ENCODE measurements at places on chromosomes 3 and 15. TPM values are rescaled to one million over a fixed set of nuclear protein-coding genes. Genes with fewer than 3 reads are reported as not detected.

Gene ATP2B2
- not detected for total RNA-seq

Gene ABI3BP
- not detected for total RNA-seq

Gene STXBP5L
- not detected for total RNA-seq

Gene GRAMD1C
- total RNA-seq: 2.3 TPM

DNA sequence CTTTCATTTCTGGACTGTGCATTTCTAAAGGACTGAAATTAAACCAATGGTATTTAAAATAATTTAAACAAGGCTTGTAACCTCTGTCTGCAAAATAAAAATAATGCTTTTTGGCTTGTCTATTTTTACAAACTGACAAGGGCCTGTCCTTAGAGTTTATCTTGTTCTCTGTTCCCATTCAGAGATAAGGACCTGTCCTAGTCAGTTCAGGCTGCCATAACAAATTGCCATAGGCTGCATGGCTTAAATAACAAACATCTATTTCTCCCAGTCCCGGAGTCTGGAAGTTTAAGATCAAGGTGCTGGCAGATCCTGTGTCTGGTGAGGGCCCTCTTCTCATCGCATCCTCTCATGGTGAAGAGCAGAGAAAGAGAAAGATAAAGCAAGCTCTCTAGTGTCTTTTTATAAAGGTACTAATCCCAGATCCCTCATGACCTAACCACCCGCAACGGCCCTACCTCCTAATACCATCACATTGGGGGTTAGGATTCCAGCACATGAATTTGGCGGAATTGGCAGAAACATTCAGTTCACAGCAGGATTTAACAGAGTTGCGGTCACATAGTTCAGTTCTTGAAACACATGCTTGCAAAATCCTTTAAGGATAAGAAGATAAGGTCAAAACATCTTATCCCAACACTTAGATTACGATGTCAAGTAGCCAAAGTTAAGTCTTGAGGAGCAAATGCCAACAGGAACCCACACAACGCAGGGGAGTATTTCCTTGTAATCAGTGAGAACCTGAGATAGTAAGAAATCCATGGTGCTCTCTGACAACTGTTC lies 17.8 kb downstream of the KBTBD8 start:
- DNase-seq: no peak

DNA sequence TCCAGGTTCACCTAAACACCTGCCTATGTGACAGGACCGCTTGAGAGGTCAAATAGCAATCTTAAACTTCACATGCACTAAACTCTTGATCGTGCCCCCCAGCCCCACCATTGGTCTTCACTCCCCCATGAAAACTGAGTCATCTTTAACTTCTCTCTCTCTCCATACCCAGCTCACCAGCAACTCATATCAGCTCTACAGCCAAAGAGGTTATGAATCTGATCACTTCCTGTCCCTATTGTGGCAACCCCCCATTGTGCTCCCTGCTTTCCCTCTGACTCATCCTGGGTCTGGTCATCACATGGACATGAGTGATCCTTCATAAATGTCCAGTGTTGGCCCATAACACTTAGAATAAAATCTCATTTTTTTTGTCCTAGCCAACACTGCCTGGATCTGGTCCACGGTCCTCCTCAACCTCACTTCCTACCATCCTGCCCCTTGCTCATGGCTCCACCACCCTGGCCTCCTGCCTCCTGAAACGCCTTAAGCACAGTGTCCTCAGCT lies 103.4 kb upstream of the HACD2 start:
- no peak for DNase-seq

- no peak for DNase-seq
Measured at GRCh38 chr15:48696627-48697312, 51.3 kb upstream of the FBN1 start.

- DNase-seq: no peak
Measured at GRCh38 chr3:21436835-21437234, 314.2 kb downstream of the ZNF385D start.

DNA sequence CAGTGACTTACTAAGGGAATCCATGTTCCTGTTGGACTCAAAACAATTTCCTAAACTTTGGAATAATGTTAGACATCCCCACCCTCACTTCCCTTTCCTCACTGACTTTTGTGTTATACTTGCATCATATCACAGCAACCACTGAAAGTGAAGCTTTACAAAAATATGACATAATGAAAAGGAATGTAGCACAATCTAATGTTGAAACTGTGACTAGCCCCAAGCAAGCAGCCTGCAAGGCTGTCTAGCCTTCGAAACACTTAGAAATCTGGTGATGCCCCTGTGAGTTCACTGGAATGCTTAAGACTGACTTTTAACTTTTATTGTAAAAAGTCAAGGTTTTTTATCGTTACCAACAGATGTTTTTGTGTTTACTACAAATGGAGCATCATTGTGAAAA lies 203.7 kb upstream of the ZNF385D start:
- DNase-seq: no peak

DNA sequence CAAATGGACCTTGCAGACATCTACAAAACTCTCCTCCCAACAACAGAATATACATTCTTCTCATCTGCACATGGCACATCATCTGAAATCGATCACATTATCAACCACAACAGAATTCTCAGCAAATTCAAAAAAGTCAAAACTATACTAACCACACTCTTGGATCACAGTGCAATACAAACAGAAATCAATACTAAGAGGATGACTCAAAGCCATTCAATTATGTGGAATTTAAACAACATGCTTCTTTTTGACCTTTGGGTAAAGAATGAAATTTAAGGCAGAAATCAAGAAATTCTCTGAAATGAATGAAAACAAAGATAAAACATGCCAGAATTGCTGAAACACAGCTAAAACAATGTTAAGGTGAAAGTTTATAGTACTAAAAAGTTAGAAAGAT lies 358.1 kb downstream of the NSUN3 start:
- no peak for DNase-seq

DNA sequence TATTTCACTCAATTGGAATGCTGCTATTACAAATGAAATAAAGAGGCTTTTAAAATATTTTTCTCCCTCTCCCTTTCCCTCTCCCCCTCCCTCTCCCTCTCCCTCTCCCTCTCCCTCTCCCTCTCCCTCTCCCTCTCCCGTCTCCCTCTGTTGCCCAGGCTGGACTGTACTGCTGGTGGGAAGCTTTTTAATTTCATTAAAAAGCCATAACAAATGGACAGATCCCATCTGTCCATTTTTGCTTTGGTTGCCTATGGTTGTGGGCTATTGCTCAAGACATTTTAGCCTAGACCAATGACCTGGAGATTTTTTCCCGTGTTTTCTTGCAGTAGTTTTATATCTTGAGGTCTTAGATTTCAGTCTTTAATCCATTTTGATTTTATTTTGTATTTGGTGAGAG lies 107.2 kb upstream of the LRRC3B start:
- no peak for DNase-seq

GRCh38 chr15:58932710-58933280 lies 684 bp downstream of the SLTM start:
- DNase-seq: no peak

GRCh38 chr3:135755330-135756105 lies 210.0 kb upstream of the PPP2R3A start:
- no peak for DNase-seq

DNA sequence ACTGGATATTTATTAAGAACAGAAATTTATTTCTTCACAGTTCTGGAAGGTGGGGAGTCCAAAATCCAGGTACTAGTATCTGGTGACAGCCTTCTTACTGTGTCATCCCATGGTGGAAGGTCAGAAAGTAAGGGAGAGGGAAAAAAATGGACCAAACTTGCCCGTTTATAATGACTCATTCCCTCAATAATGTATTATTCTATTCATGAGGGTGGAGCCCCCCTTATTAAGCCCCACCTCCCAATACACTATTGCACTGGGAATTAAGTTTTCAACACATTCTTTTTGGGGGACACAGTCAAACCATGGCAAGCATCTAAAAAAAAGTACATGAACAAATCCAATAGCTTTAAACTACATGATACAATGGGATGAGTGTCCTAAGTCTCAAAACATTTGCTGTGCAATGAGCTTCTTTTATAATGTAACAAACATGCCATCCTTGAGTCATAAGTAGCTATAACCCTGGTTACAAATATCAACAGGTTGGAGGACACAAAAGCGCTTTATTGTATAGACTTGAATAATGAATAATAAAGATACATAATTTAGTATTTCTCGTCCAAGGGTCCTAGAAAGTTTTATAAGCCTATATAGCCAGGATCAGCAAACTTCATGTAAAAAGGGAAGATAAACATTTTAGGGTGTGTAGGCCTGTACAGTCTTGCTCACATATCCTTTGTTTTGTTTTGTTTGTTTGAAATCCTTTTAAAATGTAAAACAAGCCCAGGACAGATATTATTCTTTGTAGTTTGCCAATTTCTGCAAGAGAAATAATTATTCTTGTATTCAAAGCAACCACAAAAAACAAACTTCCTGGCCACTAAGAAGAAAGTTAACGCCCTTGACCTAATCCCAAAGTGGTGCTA lies 160.6 kb upstream of the RAP2B start:
- DNase-seq: no peak

DNA sequence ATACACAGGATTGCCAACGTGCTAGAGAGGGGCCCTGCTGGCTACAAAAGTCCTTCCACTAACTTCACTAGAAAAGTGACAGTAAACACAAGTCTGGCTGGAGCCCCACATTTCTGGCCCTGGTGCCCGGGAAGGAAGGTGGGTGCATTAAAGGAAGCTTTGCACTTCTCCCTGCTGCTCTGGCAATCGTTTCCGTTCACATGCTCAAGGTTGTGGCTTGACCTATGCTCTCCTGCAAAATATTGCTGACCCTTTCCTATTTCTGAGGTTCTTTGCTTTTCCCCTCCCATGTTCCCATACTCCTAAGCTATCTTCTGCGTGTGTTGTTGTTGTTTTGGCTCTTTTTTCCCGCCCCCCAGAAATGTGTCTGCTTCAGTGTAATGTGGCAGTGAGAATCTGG lies 9.1 kb upstream of the CCR3 start:
- DNase-seq: no peak

DNA sequence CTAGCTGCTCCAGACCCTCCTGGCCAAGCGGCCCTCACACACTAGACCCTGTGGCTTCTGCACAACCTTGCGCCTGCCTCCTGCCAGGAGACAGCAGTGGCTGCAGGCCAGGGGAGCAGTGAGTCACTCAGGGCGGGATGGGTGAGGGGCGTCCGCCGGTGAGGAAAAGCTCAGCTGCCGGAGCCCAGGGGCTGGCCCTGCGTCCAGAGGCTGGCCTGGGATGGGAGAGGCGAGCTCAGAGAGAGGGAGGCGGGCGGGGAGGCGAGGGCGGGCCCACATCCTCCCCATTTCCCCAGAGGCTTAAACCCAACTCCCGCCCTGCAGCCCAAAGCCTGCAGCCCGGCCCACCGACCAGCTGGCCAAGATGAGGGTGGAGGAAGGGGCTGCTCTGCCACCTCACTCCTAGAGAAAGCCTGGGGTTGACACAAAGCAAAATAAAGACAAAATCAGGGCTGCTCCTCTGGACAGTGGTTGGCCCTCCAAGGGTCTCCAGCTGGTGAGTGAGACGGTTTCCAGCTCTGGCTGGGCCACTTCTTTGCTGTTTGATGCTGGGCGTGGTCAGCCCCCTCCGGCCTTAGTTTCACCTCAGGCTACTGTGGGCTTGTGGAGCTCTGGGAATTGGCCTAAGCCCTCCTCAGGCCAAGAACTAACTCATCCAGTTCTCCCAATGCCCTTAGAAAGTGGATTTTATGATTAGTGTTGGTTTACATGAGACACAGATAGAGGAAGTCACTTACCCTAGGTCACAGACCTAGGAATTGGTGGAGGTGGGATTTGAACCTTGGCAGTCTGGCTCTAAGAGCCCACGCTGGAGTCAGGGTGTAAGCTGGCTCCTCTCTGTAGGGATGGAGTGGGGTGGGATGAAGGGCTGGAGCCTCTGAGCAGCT lies 50.6 kb downstream of the IQSEC1 start:
- no peak for DNase-seq

DNA sequence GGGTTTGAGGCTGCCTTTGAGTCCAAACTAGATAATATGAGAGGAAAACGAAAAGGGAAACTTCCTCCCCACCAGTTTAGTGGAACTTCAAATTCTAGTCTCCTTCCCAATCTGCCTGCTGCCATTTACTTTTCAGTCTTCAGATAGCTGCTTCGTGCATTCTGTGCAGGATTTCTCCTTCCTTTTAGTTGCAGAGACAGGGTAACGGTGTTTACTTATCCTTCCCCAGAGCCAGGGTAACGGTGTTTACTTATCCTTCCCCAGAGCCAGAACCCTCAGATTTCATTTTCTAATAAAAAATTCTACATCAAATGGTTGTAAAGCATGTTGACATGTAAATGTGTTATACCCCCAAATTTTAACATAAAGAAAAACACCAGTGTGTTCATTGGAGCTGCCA lies 282.6 kb downstream of the VPS13C start:
- no peak for DNase-seq
